Gastroesophageal sphincter (tissue), 4 donors: ENCODE measurements at places on chromosomes 1 and 21. TPM values are rescaled to one million over a fixed set of nuclear protein-coding genes. Genes with fewer than 3 reads are reported as not detected.
A peak's percentile ranks its signal among the peaks of the same experiment; 100 is the strongest.

DNA sequence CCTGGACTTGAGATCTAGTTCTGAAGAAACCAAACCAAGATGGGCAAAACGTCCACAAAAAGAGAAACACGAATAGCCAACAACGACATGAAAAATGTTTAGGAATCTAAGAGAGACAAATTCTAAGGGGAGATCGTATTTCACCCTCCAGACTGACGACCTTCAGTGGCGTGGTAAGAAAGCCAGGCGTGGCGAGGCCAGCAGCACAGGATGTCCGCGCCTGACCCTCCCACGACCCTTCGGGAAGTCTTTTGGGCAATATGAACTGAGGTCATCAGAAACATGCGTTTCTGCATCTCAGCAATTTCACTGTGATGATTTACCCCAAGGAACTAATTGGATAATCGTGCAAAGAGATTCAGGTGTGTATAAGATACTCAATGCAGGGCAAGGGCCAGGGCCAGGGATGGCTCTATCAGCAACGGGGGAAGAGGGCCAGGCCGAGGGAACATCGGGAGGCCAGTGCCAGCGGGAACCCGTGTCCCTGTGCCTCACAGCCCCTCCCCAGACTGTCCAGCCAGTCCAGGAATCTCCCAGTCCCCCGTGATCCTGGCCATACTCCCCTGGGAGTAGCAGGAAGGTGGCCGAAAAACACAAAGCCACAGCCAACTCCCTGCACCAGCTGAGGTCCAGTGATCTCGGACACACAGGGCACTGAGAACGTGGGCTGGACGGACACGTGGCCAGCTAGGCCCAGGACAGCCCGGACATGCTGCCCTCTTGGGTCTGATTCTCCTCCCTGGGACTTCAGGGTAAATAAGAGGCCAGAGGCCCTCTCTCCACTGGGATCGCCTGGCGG, 53.6 kb upstream of the ADARB1 start:
- H3K27ac ChIP-seq: peak overlapping the region; percentile 84
- no peaks in the 10 kb centered on the region for H3K36me3 ChIP-seq
- peaks cover 8% of the 10 kb centered on the region for H3K4me1 ChIP-seq
- no peak overlapping the region for H3K4me3 ChIP-seq
- no peaks in the 10 kb centered on the region for H3K27me3 ChIP-seq

GRCh38 chr1:2985694-2986548, 35.3 kb upstream of the ACTRT2 start:
- no peak overlapping the region for H3K27ac ChIP-seq
- no peaks in the 10 kb centered on the region for H3K36me3 ChIP-seq
- no peak overlapping the region for H3K4me3 ChIP-seq
- no peaks in the 10 kb centered on the region for H3K4me1 ChIP-seq

GRCh38 chr1:50155541-50155940, 46.8 kb downstream of the ELAVL4 start:
- ATAC-seq: no peak
- H3K27me3 ChIP-seq: peaks cover 8% of the 10 kb centered on the region
- no peak overlapping the region for H3K27ac ChIP-seq
- no peak overlapping the region for H3K4me3 ChIP-seq

GRCh38 chr1:58883037-58883887, 99.4 kb upstream of the JUN start:
- no peaks in the 10 kb centered on the region for H3K36me3 ChIP-seq
- peaks cover 7% of the 10 kb centered on the region for H3K4me1 ChIP-seq
- H3K27ac ChIP-seq: peak overlapping the region; percentile 30
- ATAC-seq: peak; percentile 64
- no peaks in the 10 kb centered on the region for H3K27me3 ChIP-seq

DNA sequence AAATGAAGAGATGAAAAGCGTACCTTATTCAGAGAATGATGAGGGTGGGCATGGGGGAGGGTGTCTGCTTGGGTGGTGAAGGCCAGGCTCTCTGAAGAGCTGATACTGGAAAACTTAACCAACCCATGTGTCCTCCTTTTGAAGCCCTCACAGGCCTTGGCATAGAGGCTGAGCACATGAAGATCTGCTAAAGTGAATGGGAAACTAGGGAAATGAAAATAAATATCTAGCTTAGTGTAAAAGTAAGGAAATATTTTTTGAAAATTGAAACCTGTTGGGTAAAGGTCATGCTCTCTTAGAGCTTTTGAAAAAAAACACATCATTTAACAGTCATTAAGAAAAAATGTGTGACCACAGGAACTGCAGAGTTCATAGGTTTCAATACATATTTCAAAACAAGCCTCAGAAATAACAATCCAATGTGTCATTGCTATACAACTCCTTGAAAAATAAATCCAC, 40.5 kb upstream of the RALGPS2 start:
- H3K4me3 ChIP-seq: no peak overlapping the region
- no peak overlapping the region for H3K27ac ChIP-seq
- peak; percentile 65 for ATAC-seq
- no peaks in the 10 kb centered on the region for H3K36me3 ChIP-seq
- no peaks in the 10 kb centered on the region for H3K27me3 ChIP-seq
- no peaks in the 10 kb centered on the region for H3K4me1 ChIP-seq

DNA sequence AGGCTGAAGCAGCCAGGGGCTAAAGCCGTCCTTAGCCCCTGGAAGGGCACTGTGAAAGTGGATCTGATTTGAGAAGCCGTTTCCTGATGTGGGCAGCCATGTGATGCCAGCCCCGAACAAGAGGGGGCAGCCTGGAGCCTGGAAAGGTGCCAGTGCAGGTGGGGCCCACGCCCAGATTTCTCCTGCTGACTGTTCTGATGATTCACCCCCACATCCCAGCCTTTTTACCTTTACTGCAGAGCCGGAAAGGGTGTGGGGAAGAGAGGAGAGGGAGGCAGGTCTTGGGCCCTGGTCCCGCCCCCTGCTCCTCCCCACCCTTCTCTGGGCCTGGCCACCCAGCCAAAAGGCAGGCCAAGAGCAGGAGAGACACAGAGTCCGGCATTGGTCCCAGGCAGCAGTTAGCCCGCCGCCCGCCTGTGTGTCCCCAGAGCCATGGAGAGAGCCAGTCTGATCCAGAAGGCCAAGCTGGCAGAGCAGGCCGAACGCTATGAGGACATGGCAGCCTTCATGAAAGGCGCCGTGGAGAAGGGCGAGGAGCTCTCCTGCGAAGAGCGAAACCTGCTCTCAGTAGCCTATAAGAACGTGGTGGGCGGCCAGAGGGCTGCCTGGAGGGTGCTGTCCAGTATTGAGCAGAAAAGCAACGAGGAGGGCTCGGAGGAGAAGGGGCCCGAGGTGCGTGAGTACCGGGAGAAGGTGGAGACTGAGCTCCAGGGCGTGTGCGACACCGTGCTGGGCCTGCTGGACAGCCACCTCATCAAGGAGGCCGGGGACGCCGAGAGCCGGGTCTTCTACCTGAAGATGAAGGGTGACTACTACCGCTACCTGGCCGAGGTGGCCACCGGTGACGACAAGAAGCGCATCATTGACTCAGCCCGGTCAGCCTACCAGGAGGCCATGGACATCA, at the start of gene SFN:
Gene SFN, plus strand, starts transcription at position 369 of the 904 bp plus-strand sequence. Its CDS starts 64 bp downstream, at position 433.
- H3K4me3 ChIP-seq: peak within 1 kb of the TSS; percentile 57
- no peaks in the 10 kb centered on the region for H3K4me1 ChIP-seq
- H3K36me3 ChIP-seq: peaks cover 7% of the 10 kb centered on the region
- no peaks in the 10 kb centered on the region for H3K27me3 ChIP-seq
- peak within 1 kb of the TSS; percentile 92 for H3K27ac ChIP-seq

GRCh38 chr1:179034720-179035119, 9.0 kb downstream of the FAM20B start:
- no peaks in the 10 kb centered on the region for H3K27me3 ChIP-seq
- no peak overlapping the region for H3K4me3 ChIP-seq
- peak overlapping the region; percentile 18 for H3K27ac ChIP-seq
- peaks cover 97% of the 10 kb centered on the region for H3K4me1 ChIP-seq
- ATAC-seq: no peak

DNA sequence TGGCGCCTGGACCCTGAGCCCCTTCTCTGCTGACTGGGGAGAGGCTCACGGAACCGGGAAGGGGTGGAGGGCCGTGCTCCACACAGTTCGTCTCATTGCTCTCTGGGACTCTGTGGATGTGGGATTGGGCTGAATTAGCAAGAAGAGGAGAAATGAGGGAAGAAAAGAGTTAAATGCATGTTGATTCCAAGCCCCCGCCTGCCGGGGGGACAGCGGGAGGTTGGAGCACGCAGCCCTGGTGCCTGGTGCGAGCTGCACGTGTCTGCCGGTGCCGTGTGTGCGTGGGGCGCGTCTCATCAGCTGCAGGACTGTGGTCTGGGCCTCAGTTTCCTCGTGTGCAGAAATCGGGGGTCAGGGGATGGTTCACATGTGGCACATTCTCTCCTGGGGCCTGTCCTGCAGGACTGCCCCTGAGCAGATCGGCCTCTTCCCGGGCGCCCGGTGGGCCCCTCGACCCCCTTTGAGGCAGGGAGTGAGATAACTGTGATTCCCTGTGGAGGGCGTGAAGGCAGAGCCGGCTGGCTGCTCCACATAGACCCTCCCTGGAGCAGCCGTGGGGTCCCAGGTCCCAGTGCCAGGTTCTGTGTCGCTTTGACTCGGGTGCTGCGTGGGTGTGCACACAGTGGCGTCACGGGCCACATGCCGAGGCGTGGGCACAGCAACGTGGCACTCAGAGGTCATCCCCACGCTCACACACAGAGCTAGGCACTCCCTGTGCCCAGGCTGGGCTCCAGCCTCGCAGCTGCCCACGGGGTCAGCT, 11.4 kb downstream of the SAMD11 start:
- H3K4me1 ChIP-seq: peaks cover 30% of the 10 kb centered on the region
- no peak for ATAC-seq
- no peak overlapping the region for H3K27ac ChIP-seq
- H3K27me3 ChIP-seq: peaks cover 92% of the 10 kb centered on the region

GRCh38 chr1:81414488-81415015, 386.2 kb upstream of the ADGRL2 start:
- H3K4me1 ChIP-seq: peaks cover 7% of the 10 kb centered on the region
- H3K36me3 ChIP-seq: no peaks in the 10 kb centered on the region
- H3K27me3 ChIP-seq: no peaks in the 10 kb centered on the region

- H3K36me3 ChIP-seq: no peaks in the 10 kb centered on the region
- H3K27me3 ChIP-seq: no peaks in the 10 kb centered on the region
- peak overlapping the region; percentile 27 for H3K27ac ChIP-seq
- no peaks in the 10 kb centered on the region for H3K4me1 ChIP-seq
- ATAC-seq: no peak
These were observed 126.5 kb downstream of the ADSS2 start for GRCh38 chr1:244325056-244325758.

DNA sequence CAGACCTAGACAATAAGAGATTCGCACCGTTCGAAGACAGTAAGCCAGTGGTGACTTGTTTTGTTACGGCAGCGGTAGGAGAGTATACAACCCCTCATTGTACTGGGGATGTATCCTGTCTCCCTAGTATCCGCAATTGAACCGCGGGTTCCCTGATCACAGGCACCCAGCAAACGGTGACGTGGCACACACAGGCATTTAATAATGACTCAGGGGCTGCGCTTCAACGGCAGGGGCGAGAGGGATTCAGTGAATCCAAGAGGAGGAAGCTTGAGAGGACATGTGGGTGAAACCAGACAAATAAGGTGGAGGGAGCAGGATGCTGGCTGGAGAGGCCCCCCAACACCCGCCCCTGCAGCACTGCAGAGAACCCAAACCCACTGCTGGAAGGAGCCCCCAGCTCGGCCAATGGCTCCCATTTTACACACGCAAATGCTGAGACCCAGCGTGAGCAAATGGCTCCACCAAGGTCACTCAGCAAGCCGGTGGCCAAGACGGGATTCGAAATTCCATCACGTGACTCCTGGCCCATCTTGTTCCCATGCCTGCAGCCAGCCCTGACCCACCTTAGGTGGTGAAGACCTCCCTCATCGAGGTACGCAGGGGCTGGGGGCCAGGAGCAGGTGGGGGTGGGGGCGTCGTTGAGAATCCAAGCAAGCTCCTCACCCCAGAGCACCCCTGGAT, 149.9 kb downstream of the SYF2 start:
- H3K27ac ChIP-seq: no peak overlapping the region
- ATAC-seq: no peak
- H3K4me1 ChIP-seq: no peaks in the 10 kb centered on the region
- no peak overlapping the region for H3K4me3 ChIP-seq
- H3K27me3 ChIP-seq: peaks cover 12% of the 10 kb centered on the region
- no peaks in the 10 kb centered on the region for H3K36me3 ChIP-seq

- no peak overlapping the region for H3K4me3 ChIP-seq
- ATAC-seq: no peak
- peaks cover 2% of the 10 kb centered on the region for H3K36me3 ChIP-seq
- no peaks in the 10 kb centered on the region for H3K27me3 ChIP-seq
- peaks cover 20% of the 10 kb centered on the region for H3K4me1 ChIP-seq
These were observed 63.5 kb upstream of the DIRAS3 start for GRCh38 chr1:68113966-68114365.

GRCh38 chr1:171772312-171772711, 9.1 kb upstream of the METTL13 start:
- no peak overlapping the region for H3K27ac ChIP-seq
- no peaks in the 10 kb centered on the region for H3K36me3 ChIP-seq
- no peak for ATAC-seq
- H3K4me1 ChIP-seq: no peaks in the 10 kb centered on the region
- H3K4me3 ChIP-seq: no peak overlapping the region

GRCh38 chr1:174243451-174244000, 84.2 kb downstream of the RABGAP1L start:
- no peak overlapping the region for H3K4me3 ChIP-seq
- no peaks in the 10 kb centered on the region for H3K36me3 ChIP-seq
- no peak overlapping the region for H3K27ac ChIP-seq
- ATAC-seq: no peak

DNA sequence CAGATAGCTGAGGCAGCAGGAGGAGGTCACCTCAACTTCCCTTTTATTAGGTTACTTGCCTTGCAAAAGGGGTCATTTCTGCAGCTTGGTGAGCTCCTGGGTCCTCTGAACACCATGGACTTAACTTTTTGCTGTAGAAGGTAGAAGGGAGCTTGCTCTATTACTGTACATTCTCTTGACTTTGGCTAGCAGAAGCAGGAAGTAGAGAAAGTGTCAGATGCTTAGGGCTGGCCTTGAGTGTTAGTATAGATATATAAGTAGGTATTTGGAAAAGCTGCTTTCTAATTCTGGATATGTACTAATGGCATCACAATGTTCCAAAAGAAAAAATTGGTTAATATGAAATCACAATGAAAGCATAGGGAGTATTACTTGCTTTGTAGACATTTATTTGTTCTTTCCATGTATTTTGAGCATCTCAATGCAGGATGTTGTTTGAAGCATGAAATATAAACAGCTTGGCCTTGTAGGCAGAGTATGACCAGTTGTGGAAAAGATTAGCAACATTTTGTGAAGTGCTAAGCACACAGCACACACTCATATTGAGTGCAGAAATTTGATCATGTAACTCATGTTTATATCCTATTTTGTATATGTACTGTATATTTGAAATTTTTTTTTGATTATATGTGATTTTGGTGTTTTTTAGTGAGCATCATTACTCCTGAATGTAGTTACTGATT, 108.8 kb downstream of the DYRK1A start:
- no peak for ATAC-seq
- H3K4me1 ChIP-seq: peaks cover 15% of the 10 kb centered on the region
- no peaks in the 10 kb centered on the region for H3K27me3 ChIP-seq
- no peak overlapping the region for H3K4me3 ChIP-seq

- H3K27me3 ChIP-seq: no peaks in the 10 kb centered on the region
- peaks cover 35% of the 10 kb centered on the region for H3K4me1 ChIP-seq
- no peaks in the 10 kb centered on the region for H3K36me3 ChIP-seq
- H3K4me3 ChIP-seq: peak overlapping the region; percentile 86
- H3K27ac ChIP-seq: peak overlapping the region; percentile 99
These were observed 46.7 kb downstream of the H3-3A start for GRCh38 chr1:226108935-226109828.

GRCh38 chr1:147919896-147920295, 8.3 kb upstream of the GPR89B start:
- peaks cover 10% of the 10 kb centered on the region for H3K27me3 ChIP-seq
- H3K27ac ChIP-seq: no peak overlapping the region
- no peaks in the 10 kb centered on the region for H3K36me3 ChIP-seq

Gene SMCP
- not detected for total RNA-seq

Gene PDZK1IP1
- 0.78 TPM for total RNA-seq

Gene SH2D5
- 1.6 TPM for total RNA-seq

Gene UBE2U
- not detected for total RNA-seq

Gene RORC
- 0.13 TPM for total RNA-seq

Gene KRTAP13-2
- not detected for total RNA-seq

Gene SHISAL2A
- total RNA-seq: not detected

Gene STYXL2
- 0.08 TPM for total RNA-seq
